ENCODE measurements at places on chromosomes 12 and 14.

GRCh38 chr14:85731186-85731585 lies 201.2 kb downstream of the FLRT2 start:
- no peak for DNase-seq

DNA sequence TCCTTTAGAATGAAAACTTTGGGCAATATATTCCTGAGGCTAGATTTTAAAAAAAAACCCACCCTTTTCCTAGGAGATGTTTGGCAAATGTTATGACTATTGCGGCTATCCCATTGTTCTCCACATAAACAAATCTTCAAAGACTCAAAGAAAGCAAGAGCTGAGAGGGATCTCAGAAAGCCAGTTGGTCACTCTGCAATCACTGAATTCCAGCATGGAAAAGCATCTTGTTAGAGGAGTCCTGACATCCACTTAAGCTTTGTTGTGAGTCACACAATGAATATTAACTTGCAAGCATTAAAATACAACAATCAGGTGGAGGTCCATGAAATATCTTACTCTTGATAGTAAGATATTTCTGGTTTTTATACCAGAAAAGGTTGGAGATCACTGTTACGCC lies 11.0 kb upstream of the PTPRB start:
- DNase-seq = no peak

GRCh38 chr14:61341275-61342206 lies 20.2 kb downstream of the PRKCH start:
- no peak for DNase-seq

- no peak for DNase-seq
These were observed 748 bp upstream of the ACVRL1 start for GRCh38 chr12:51906430-51907082.

- DNase-seq = no peak
These were observed 1.1 kb downstream of the ANKS1B start for GRCh38 chr12:99983456-99984258.

DNA sequence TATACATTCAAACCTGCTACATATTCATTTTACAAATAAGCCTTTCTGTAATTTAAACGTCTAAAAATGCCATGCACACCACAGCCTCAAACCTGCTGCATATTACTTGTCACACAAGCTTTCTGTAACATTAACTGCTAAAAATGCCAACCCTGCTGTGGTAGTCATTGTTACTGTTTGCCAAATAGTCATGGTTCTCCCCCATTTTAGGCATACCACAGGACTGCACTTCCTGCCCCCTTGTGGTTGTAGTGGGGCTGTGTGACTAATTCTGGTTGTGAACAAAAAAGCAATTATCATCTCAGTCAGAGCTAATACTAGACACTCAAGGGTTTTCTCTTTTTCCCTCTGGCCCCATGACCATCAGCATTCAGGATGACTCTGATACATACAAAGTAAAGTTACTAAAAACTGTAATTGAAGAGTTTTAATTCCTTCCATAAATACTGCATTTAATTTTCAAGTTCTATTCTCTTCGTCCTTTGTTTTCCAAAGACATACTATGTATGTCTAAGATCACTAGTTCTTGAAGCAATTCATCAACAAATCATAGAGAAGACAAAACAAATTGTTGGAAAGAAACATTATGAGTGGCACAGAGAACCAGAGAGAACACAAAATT lies 5.7 kb upstream of the SLC35F4 start:
- DNase-seq = peak; percentile 7

DNA sequence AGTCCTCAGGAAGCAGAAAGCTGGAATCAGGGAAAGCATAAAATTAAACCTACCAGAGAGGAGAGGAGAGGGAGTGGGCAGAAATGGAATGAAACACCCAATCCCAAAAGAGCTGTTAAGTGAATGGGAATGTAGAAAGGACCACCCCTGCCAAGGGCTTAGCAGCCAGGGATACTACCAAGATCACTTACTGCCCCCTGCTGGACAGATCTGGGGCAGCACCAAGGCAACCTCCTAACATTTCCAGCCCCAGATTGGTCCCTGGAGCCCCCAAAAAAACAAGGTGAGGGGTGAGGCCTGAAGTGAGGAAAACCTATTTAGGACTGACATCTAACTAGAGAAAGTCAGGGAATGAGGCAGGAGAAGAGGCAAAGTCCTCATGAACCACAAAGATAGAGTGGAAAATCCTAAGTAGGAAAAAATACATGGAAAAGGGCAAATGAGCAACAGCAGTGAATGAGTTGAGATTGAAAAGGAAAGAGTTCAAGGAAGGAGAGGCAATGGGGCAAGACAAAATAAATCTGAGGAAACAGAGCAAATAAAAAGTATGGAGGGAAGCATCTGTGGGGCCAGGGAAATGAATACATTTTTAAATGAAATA lies 11.2 kb upstream of the FKBP11 start:
- peak; percentile 70 for DNase-seq

- DNase-seq = peak; percentile 65
These were observed 67.2 kb downstream of the CCDC92 start for GRCh38 chr12:123905319-123905925.

GRCh38 chr12:69810870-69811498 lies 14.0 kb upstream of the MYRFL start:
- no peak for DNase-seq

- no peak for DNase-seq
These were observed 11.8 kb upstream of the PLEKHG3 start for GRCh38 chr14:64692189-64692985.

DNA sequence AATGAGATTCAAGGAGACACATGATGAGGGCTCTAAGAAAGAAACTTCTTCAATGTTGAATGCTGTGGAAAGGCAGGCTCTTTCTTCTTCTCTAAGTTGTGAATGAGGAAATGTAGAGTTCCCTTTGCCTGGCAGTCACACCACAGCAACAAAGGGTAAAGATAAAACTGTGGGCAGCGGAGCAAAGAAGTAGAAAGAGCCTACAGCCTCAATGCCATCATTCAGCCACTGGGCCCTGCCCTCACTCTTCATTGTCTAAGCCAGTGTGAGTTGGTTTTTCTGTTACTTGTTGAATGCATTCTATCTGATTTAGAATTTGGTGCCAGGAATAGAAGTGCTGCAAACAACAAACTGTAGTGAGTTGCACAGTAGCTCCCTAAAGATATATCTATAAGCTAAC lies 12.2 kb downstream of the SDR9C7 start:
- no peak for DNase-seq

- DNase-seq = no peak
These were observed 10.0 kb downstream of the VWF start for GRCh38 chr12:6114476-6114870.

DNA sequence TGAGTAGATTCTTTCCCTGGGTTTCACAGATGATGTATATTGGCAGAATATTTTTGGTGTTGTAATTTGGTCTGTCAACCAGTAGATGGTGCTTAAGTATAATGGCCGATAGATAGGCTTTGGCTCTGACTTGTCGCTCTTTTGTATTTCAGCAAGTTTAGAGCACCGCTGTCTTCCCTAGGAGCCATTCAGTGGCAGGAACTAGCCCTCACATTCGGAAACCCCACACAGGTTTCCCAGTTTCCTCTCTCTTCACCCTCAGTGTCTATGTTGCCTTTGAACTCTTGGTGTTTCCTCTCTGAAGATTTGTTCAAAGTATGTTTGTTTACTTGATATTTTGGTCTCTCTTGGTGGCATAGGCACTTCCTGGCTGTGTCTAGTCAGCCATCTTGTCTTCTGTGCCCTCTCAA lies 102.2 kb downstream of the GPHN start:
- peak; percentile 12 for DNase-seq

DNA sequence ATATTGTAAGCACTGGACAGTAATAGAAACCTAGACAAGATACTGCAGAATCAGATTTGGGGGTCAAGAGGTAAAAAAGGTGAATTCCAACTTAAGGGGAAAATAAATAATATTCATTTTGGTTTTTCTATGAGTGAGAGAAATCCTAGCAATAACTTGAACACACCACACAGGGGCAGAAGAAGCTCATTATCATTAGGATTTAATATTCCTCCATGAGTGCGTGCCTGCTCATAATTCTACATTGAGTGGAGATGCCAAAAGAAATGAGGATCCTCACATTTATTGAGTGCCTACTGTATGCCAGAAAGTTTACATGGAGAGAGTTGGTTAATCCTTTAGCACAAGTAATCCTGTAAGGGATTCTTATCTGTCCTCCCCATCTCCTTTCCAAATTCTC lies 40.5 kb upstream of the C14orf132 start:
- no peak for DNase-seq

DNA sequence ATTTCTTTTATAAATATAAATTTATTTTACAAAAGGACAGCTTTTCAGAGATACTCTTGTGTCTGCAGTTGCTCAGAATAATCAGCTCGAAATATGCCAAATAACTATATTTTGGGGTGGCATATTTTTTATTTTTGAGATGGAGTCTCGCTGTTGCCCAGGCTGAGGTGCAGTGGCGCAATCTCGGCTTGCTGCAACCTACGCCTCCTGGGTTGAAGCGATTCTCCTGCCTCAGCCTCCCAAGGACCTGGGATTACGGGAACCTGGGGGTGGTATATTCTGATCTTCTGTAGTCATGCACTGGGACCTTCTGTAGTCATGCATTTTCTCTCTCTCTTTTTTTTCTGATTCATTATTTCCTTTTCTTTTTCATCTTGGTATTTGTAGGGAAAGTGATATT lies 135.0 kb upstream of the AMIGO2 start:
- no peak for DNase-seq

- peak; percentile 55 for DNase-seq
These were observed 8.5 kb downstream of the FBXW8 start for GRCh38 chr12:116919247-116919661.

DNA sequence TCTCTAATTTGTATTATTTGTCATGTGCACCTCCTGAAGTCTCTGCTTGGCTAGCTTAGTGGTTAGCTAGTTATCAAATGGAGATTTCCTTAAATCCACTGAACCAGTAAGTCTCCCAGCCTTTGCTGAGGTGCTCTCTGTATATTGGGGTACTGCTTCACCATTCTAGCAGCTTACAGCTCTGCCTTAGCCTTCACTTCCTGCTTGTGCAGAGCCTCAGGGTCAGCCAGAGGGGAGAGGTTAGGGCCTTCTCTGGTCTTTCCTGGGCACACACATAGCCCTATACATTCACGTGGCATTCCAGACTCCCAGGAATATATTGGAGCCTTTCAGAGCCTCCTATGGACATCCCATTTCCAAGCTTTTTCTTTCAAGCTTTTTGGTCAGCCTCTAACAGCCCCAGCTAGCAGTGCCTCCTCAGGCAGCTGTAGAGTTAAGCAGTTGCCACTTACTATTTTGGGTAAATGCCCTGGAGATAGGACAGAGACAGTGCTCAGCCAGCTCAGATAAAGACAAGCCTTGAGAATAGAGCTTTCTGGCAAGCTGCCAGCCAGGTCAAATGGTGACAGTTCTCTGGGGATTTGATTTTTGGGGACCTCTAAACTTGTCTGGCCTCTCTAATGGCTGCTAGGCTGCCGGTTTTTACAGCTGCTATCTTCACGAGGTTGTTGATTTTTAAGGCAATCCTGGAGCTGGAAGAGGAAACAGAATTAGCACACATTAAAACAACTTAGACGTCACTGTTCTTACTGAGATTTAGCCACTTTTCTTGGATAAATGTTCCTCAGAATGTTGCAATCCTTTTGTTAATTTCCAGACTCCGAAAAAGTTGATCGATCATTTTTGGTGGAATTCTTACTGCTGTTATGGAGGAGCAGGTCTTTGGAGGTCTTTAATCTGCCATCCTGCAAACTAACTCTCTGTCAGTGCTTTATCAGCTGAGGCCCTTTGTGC lies 32.9 kb downstream of the FBXW8 start:
- DNase-seq = no peak

DNA sequence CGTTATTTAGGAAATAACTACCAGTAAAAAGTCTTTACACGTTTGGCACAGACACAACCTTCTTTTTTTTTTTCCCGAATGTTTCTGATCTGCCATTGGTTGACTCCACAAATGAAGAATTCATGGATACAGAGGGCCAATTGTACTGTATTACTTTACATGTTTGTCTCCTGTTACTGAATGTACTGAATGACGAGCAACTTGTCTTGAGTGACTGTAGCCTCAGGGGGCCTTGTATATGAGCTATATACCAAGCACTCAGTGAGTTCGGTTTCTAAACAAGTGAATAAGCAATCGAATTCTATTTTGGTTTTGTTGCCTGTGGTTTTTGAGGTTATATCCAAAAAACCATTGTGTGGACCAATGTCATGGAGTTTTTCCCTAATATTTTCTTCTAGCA lies 480.0 kb upstream of the SYT1 start:
- DNase-seq = no peak

- DNase-seq = no peak
These were observed 33.2 kb upstream of the LTBP2 start for GRCh38 chr14:74645244-74645643.

- no peak for DNase-seq
These were observed 11.1 kb downstream of the DNAL1 start for GRCh38 chr14:73655851-73656250.

- no peak for DNase-seq
These were observed 44.3 kb upstream of the STK38L start for GRCh38 chr12:27199638-27200300.

DNA sequence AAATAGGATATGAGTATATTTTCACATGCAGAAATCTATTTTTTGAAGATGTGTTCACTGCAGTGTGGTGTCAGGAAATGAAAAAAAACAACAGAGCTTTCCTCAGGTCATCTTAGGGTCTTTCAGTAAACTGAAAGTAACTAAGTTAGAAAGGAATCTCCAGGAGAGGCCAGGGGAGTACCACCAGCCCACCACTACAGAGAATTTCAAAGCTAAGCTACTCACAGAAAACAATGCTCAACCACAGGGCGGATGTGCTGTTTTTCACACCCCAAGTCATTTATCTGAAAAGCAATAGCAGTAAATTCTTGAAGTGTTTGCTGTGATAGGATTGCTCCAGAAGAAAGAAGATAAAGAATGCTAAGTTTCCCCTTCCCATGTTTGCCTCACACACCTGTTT lies 79.0 kb downstream of the IFNG start:
- DNase-seq = no peak

DNA sequence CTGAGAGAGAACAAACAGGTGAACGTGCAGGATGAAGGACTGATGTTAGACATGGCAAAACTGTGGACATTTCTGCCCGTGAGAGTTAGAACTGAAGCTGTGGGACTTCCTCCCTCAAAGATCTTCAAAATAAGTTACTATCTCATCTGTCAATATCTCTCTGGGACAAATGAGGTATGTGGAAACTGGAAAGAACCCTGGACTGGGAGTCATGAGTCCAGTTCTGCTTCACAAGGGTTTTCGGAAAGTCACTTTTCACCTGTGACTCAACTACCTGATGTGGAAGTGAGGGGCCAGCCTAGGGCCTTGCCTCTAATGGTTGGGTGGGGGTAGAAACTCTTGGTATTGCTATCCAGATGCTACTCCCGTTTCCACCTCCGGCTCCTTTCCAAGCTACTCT lies 47.3 kb downstream of the RAB35 start:
- no peak for DNase-seq

DNA sequence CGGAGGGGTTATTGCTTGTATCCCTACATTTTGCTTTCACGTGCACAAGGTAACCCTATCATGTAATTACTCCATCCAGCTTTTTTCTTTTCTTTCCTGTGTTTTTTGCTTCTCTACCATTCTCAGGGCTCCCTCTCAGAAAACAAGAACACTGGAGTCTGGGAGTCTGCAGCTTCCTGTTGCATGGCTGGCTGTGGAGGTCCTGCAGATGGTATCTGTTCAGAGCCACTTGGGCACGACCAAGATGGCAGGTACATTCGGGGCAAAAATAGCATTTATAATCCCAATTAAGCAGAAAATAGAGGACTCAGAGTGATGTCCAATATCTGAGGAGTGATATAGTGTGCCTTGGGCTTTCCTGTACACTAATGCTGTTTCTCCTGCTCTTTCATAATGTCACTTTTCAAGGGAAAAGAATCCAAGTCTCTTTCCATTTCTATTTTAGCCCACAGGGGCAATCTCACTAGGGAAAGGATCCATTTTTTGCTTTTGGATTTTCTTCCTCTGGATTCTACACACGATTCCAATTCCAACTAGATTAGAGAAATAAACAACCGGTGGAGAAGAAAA lies 3.2 kb upstream of the NUMB start:
- DNase-seq = no peak
